ENCODE measurements at places on chromosomes 5 and 9. TPM values are rescaled to one million over a fixed set of nuclear protein-coding genes. Genes with fewer than 3 reads are reported as not detected.

SNCAIP gene
- 0.26 TPM for total RNA-seq

TMC1 gene
- total RNA-seq, result 0.09 TPM

- DNase-seq, result no peak
Measured at GRCh38 chr5:151153300-151153699, 4.3 kb downstream of the ANXA6 start.

GRCh38 chr9:113631137-113631765 is 167.7 kb downstream of the RGS3 start:
- peak; percentile 51 for DNase-seq

DNA sequence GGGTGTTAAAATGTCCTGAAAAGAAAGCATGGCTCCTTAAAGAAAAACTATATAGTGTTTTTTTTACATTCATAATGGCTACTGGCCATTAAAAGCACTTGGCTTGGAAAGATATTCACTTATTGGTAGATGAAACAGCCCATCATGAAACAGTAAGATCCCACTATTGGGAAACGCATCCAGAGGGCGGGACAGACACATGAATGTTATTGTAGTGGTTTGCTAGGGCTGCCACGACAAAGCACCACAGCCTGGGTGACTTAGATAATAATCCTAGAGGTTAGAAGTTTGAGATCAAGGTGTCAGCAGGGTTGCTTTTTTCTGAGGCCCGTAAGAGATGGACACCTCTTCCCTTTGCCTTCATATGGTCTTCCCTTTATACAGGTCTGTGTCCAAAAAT is 139.4 kb upstream of the ANKH start:
- no peak for DNase-seq
